ENCODE measurements at places on chromosomes 4 and X. TPM values are rescaled to one million over a fixed set of nuclear protein-coding genes. Genes with fewer than 3 reads are reported as not detected.

The GATA1 gene
- total RNA-seq, result not detected

- no peaks in the 10 kb centered on the region for H3K4me1 ChIP-seq
- H3K27ac ChIP-seq, result no peak overlapping the region
- H3K27me3 ChIP-seq, result no peaks in the 10 kb centered on the region
- H3K36me3 ChIP-seq, result no peaks in the 10 kb centered on the region
- H3K4me3 ChIP-seq, result no peak overlapping the region
These were observed 500.7 kb downstream of the ZNF674 start for GRCh38 chrX:46044486-46044885.

The FGF13 gene
- 19.2 TPM for total RNA-seq

GRCh38 chr4:55386073-55386472 is 9.7 kb upstream of the TMEM165 start:
- H3K4me3 ChIP-seq, result no peak overlapping the region
- DNase-seq, result peak; percentile 47
- H3K27ac ChIP-seq, result no peak overlapping the region
- no peaks in the 10 kb centered on the region for H3K36me3 ChIP-seq
- H3K27me3 ChIP-seq, result no peaks in the 10 kb centered on the region
- H3K4me1 ChIP-seq, result no peaks in the 10 kb centered on the region

DNA sequence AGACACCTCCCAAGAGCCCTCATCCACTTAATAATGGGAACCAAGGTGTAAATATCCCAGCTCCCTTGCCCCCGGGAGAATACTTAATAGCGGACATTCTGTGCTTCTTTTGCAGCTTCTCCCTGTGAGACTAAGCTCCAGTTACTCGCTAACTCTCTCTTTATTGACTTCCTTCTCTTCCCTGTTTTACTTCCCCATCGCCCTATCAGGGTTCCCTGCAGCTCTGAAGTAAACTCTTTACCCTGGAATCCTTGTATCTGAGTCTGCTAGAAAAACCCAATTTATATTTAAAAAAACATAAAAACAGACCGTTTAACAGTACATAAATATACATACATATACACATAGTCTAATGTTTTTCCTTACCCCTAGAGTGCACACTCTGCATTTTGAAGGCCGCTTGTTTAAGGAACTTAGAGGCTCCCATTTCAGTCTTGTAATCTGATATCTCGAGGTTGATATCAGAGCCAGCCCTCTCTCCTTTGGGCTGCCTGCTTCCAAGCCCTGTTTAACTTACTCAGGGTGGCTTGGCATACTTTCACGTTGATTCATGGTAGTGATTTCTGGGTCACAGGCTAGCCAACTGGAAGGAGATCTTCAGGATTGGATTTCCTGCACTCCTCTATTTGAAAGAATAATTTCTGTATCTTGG is 177.4 kb upstream of the SCML1 start:
- no peaks in the 10 kb centered on the region for H3K27me3 ChIP-seq
- peak overlapping the region; percentile 3 for H3K4me3 ChIP-seq
- no peaks in the 10 kb centered on the region for H3K36me3 ChIP-seq
- H3K4me1 ChIP-seq, result peaks cover 7% of the 10 kb centered on the region
- DNase-seq, result peak; percentile 26

DNA sequence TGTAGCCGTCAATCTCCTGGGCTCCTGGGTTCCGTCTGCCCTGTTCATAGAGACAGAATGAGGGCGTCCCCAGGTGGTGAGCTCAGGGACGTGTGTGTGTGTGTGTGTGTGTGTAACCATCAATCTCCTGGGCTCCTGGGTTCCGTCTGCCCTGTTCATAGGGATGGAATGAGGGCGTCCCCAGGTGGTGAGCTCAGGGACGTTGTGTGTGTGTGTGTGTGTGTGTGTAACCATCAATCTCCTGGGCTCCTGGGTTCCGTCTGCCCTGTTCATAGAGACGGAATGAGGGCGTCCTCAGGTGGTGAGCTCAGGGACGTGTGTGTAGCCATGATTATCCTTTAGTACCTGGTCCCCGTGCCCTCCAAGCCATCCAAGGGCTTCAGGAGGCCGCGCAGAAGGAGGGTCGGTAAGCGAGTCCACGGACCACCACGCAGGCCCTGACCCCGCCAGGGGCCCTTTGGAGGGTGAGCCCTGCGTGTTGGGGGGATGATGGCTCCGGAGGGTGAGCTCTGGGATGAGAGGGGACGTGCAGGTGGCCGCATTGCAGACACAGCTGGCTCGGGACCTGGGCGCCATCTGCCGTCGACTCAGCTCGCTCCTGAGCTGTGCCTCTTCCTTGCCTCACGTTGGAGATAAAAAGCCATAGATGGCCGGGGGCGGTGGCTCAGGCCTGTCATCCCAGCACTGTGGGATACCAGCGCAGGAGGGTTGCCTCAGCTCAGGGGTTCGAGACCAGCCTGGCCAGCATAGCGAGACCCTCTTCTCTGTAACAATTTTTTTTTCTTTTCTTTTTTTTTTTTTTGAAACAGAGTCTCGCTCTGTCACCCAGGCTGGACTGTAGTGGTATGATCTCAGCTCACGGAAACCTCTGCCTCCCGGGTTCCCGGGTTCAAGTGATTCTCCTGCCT is 5.4 kb upstream of the GTPBP6 start:
- H3K27me3 ChIP-seq, result no peaks in the 10 kb centered on the region
- peak; percentile 83 for DNase-seq
- no peaks in the 10 kb centered on the region for H3K36me3 ChIP-seq
- peak overlapping the region; percentile 28 for H3K4me3 ChIP-seq
- peaks cover 7% of the 10 kb centered on the region for H3K4me1 ChIP-seq

DNA sequence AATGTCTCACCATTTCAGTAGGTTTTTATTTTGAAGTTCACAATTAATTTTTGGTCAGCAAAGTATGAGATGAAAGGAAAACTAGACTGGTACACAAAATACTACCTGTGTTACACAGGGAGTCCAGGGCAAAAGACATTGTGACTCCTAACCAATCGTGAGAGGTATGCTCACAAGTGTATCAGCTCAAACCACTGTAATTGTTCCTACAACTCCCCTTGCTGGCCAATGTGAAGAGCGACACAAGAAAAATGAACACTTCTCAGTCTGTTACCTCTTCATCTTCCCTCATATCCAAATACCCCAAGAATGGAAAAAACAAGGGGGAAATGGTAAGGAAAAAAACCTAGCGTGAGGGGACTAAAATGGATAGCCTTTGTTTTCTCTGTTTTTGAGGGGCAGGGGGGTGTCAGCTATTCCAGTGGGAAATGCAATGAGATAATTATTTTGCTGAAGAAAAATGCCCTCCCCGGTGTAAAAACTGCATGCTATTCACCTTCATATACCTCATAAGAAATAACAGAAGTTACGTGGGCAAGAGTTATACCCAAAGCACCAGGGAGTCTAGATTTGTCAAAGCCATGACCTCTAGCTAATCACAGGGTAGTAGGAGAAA is 30.6 kb upstream of the NSUN7 start:
- DNase-seq, result peak; percentile 69
- peak overlapping the region; percentile 30 for H3K4me3 ChIP-seq
- H3K4me1 ChIP-seq, result peaks cover 34% of the 10 kb centered on the region
- H3K36me3 ChIP-seq, result no peaks in the 10 kb centered on the region
- no peaks in the 10 kb centered on the region for H3K27me3 ChIP-seq

DNA sequence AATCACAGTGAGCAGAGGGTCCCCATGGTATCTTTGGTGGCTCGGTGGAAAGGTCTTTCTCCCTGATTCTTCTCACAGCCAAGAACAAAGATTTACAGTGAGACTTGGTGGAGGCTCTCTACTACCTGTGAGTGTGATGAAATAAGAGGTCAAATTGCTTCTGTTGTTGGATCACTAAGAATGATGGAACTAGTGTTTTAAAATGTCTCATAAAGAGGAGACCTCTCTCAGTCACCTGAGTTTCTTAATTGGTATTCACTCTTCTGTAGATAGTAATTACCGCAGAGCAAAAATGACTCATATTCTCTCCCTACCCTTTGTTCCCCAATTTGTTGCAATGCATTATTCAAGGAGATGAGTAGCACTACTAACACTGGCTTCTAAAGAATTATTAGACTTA is 100.9 kb upstream of the TBC1D9 start:
- H3K27me3 ChIP-seq, result peaks cover 18% of the 10 kb centered on the region
- DNase-seq, result no peak
- no peaks in the 10 kb centered on the region for H3K4me1 ChIP-seq
- no peak overlapping the region for H3K4me3 ChIP-seq

- DNase-seq, result peak; percentile 24
- H3K4me1 ChIP-seq, result peaks cover 56% of the 10 kb centered on the region
- H3K27me3 ChIP-seq, result no peaks in the 10 kb centered on the region
- H3K27ac ChIP-seq, result peak overlapping the region; percentile 72
These were observed 27.8 kb upstream of the SORBS2 start for GRCh38 chr4:185839770-185840169.

DNA sequence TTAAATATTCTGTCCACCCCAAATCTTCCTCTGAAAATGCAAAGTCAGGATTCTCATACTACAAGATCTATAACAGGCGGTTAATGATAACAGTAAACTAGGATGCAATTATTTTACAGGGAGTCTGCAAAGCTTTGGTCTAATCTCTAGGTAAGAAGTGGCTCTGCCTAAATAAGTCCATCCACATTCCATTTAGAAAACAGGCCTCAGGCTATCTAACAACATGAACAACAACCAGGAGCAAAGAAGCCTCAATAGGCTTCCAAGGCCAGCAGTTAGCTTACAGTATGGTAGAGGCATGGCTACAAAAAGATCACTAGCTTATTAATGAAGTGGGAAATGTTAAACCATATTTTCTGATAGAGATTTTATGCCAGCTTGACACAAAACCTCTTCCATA is 6.4 kb downstream of the MAB21L2 start:
- peak overlapping the region; percentile 75 for H3K4me3 ChIP-seq
- H3K27ac ChIP-seq, result no peak overlapping the region
- no peak for DNase-seq
- no peaks in the 10 kb centered on the region for H3K36me3 ChIP-seq

GRCh38 chr4:79747252-79747651 is 325.8 kb downstream of the ANTXR2 start:
- no peak overlapping the region for H3K4me3 ChIP-seq
- no peak for DNase-seq
- no peaks in the 10 kb centered on the region for H3K4me1 ChIP-seq
- H3K36me3 ChIP-seq, result no peaks in the 10 kb centered on the region
- no peak overlapping the region for H3K27ac ChIP-seq
- no peaks in the 10 kb centered on the region for H3K27me3 ChIP-seq

DNA sequence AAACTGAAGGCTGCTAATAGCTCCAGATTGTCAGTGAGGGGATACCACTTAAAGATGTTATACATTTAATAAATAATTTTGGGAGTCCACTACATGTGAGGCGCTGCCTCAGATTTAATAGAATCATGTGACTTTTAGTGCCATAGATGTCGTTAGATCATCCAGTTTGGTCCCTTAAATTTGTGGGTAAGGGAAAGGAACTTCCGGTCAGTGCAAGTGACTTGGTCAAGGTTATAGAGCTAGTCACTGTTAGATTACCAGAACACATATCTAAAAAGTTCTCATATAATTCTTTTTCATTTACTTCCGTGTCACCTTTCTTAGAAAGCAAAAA is 529 bp upstream of the UBA6 start:
- no peaks in the 10 kb centered on the region for H3K36me3 ChIP-seq
- H3K4me3 ChIP-seq, result peak overlapping the region; percentile 80
- H3K27me3 ChIP-seq, result no peaks in the 10 kb centered on the region
- no peak overlapping the region for H3K27ac ChIP-seq
- H3K4me1 ChIP-seq, result peaks cover 15% of the 10 kb centered on the region

The LPAR4 gene
- 49.1 TPM for total RNA-seq

- H3K4me1 ChIP-seq, result no peaks in the 10 kb centered on the region
- no peaks in the 10 kb centered on the region for H3K36me3 ChIP-seq
- peak; percentile 30 for DNase-seq
- no peak overlapping the region for H3K27ac ChIP-seq
- H3K27me3 ChIP-seq, result no peaks in the 10 kb centered on the region
- H3K4me3 ChIP-seq, result no peak overlapping the region
These were observed 32.0 kb downstream of the SPARCL1 start for GRCh38 chr4:87497159-87497558.

- H3K4me3 ChIP-seq, result no peak overlapping the region
- no peaks in the 10 kb centered on the region for H3K36me3 ChIP-seq
- H3K27ac ChIP-seq, result no peak overlapping the region
- H3K4me1 ChIP-seq, result no peaks in the 10 kb centered on the region
These were observed 109.2 kb upstream of the OTUD4 start for GRCh38 chr4:145289403-145290076.

The ZNF711 gene
- 34.7 TPM for total RNA-seq

DNA sequence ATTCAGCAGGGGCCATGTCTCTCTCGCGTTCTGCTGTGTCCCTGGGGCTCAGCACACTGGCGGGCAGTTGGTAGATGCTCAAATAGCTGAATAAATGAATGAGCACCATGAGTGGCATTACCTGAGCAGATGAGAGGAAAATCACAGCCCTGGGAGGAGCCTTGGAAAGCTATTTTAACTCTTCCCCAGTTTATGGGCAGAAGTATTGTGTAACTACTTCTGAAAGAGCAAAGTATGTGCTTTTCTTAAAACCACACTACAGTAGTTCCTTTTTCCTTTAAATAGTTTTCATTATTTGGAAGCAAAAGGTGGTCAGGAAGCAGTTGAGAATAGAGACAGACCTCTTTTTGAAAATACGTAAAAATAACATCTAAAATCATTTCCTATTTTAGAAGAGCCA is 3.0 kb upstream of the PLAC1 start:
- no peak for DNase-seq
- H3K4me1 ChIP-seq, result no peaks in the 10 kb centered on the region
- H3K27me3 ChIP-seq, result no peaks in the 10 kb centered on the region
- no peaks in the 10 kb centered on the region for H3K36me3 ChIP-seq

The TACC3 gene
- 68.4 TPM for total RNA-seq

The SHROOM3 gene
- total RNA-seq, result 52.7 TPM

DNA sequence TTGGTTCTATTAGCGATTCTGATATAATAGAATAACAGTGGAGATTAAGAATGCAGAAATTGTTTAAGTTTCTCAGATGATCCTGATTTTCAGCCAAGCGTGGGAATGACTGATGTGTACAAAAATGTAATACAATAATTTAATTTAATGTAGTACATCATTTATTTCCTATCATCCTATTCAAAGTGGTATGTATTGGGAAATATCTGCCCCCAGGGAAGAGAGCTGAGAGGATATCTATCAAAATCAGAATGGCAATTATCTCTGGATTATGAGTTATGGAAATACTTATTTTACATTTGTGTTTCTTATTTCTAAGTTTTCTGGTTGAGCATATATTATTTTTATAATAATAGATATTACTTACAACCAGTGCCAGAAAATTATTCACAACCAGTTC is 3.9 kb downstream of the FABP2 start:
- H3K27me3 ChIP-seq, result no peaks in the 10 kb centered on the region
- H3K27ac ChIP-seq, result no peak overlapping the region
- no peak overlapping the region for H3K4me3 ChIP-seq
- no peaks in the 10 kb centered on the region for H3K4me1 ChIP-seq
- H3K36me3 ChIP-seq, result no peaks in the 10 kb centered on the region

The SLC9A7 gene
- total RNA-seq, result 3.5 TPM

- no peaks in the 10 kb centered on the region for H3K36me3 ChIP-seq
- no peaks in the 10 kb centered on the region for H3K27me3 ChIP-seq
- H3K27ac ChIP-seq, result no peak overlapping the region
- no peak overlapping the region for H3K4me3 ChIP-seq
- peaks cover 17% of the 10 kb centered on the region for H3K4me1 ChIP-seq
These were observed 215.3 kb downstream of the MID1IP1 start for GRCh38 chrX:39016556-39016955.

The STOX2 gene
- 13.3 TPM for total RNA-seq
